ENCODE measurements at places on chromosomes 11 and 22.

- no peak for DNase-seq
Measured at GRCh38 chr11:120004723-120005122, 133.2 kb downstream of the TRIM29 start.

DNA sequence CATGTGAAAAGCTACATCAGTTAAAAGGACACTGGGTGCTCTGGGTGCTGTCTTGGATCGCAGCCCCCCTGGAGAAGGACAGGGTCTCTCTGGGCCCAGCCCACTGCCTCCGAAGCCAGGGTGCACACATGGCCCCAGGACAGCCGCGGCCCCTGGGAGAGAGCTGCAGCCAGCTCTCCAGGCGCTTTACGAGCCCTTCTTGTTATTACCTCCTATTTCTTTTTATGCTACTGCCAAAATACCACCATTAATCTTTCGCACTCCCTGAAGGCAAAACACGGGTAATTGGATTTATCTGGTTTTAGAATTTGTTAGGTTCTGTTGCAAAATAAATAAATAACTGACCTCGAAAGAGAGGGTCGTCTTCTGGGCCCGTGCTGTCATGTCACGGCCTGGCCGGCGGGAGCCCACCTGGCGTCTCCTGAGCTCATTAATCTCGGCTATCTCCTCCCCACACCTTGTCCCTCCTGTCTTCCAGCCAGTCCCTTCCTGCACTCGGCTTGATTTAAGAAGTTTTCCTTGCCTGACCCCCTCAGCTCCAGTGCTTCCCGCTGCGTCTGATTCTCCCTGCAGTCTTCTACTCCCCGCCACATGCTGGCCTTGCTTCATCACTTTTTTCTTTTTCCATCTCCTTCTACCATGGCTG lies 611.7 kb downstream of the OPCML start:
- no peak for DNase-seq

DNA sequence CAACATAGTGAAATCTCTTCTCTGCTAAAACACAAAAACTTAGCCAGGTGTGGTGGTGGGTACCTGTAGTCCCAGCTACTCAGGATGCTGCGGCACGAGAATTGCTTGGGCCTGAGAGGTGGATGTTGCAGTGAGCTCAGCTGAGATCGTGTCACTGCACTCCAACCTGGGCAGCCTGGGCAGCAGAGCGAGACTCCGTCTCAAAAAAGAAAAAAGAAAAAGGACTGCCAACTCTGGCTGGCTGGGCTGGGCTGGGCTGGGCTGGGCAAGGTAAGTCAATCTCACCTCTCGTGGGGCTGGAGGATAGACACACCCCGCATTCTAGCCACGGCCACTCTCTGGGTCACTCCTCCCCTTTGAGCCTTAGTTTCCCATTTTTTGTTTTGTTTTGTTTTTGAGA lies 26.9 kb downstream of the TEF start:
- DNase-seq = no peak

DNA sequence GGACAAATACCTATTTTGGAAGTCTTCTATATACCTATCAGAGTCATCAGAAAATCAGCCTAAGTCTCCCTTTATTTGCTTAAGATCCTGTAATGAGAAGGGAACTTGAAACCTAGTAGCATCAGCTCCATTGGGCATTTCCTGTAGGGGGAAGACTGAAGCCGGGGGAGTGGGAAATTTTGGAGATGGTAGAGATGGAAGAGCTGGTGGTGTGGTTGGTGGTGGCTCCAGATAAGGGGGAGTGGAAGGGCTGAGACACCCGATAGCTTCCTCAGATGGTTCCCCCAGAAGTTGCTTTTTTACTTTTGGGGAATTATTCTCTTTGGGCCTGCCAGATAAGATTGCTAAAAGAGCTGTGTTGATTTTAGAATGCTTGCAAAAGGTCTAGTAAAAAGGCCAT lies 16.4 kb upstream of the EI24 start:
- no peak for DNase-seq

GRCh38 chr11:74425100-74425499 lies 26.9 kb upstream of the PGM2L1 start:
- no peak for DNase-seq

GRCh38 chr11:70135625-70136059 lies 57.5 kb downstream of the ANO1 start:
- no peak for DNase-seq

DNA sequence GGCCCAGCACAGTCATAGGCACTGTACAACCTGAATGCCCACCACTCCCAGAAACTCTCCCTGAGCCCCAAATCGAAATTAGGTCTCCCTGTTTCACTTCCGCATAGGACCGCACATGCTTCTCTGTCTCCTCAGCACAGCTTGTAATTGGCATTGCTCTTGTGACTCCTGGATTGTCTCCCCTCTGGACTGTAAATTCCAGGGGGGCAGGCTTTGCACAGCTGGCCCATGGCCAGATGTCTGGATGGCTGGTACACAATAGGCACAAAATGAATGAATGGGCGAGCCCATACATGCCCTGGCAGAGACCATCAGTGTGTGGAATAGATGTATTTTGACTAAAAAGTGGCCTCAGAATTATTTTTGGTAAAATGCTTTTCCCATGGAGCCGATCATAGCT lies 63.3 kb upstream of the PHF21B start:
- no peak for DNase-seq

GRCh38 chr11:32527261-32528175 lies 56.1 kb upstream of the EIF3M start:
- no peak for DNase-seq

Data from right renal cortex interstitium (tissue), 3 donors.